Activated CD4-positive, alpha-beta T cell treated with anti-CD3 and anti-CD28 coated beads, Interleukin-2, amount 10 ng/mL, durations not matched to agents 7 days and 5 days (primary cell): ENCODE measurements at places on chromosomes 4 and X. TPM values are rescaled to one million over a fixed set of nuclear protein-coding genes. Genes with fewer than 3 reads are reported as not detected.

The TCEAL6 gene
- not detected for total RNA-seq

The MMRN1 gene
- total RNA-seq, result 0.52 TPM

The CSAG3 gene
- 0.35 TPM for total RNA-seq

The PAGE4 gene
- not detected for total RNA-seq

The TAPT1 gene
- 49.6 TPM for total RNA-seq

The FUNDC1 gene
- 12.8 TPM for total RNA-seq

The SLC7A11 gene
- total RNA-seq, result 2.2 TPM

The GASK1B gene
- total RNA-seq, result not detected

The SEPTIN11 gene
- total RNA-seq, result 23.4 TPM

The SLC10A4 gene
- total RNA-seq, result not detected

The EMCN gene
- total RNA-seq, result not detected

The SSX4 gene
- not detected for total RNA-seq

The QDPR gene
- 26.8 TPM for total RNA-seq

The MAB21L2 gene
- not detected for total RNA-seq

The SYP gene
- total RNA-seq, result 2.5 TPM

The DGKK gene
- total RNA-seq, result not detected

The HS3ST1 gene
- not detected for total RNA-seq

The YTHDC1 gene
- 90.3 TPM for total RNA-seq

The SYTL5 gene
- total RNA-seq, result not detected

The GSPT2 gene
- total RNA-seq, result 12.9 TPM

The RBM47 gene
- total RNA-seq, result 1.0 TPM

The CCDC120 gene
- 5.9 TPM for total RNA-seq
